ENCODE measurements at places on chromosomes 3 and 15.

- DNase-seq: no peak
Observed at GRCh38 chr3:99126316-99126715, 224.8 kb upstream of the DCBLD2 start.

DNA sequence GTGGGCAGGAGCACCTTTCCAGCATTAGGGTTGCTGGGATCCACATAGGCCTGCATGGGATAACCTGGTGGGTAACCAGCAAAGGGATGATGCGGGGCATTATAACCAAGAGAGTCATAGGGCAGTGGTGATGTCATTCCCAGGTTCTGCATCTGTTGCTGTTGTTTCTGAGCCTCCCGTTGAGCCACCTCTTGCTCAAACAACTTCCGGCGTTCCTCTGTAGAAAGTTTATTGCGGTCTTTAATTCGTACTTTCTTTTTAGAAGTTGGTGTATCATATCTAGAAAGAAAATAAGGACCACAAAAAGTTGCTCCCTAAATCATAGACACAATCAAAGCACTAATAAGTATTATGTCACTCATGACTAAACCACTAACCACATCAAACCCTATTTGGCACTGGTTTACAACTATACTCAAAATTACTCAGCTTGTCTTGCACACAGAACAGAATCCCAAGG lies 77.8 kb downstream of the NBEAL2 start:
- peak; percentile 19 for DNase-seq

DNA sequence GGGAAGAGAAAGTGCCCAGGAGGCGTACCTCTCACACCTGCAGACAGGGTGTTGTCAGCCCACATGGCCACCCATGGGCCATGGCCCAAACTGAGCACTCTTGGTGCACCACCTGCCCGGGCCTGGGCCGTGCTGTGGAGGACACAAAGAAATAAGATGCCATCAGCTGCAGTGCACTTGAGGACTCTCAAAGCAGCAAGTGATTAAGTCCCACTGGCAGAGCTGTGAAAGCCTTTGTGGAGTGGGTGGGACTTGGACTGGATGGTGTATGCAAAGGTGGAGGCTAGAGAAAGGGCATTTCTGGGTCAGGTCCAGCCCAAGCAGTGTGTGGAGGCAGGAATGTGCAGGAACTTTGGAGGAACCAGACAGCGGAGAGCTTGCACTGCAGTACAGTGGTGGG lies 122.3 kb downstream of the MEGF11 start:
- no peak for DNase-seq

- DNase-seq: no peak
Observed at GRCh38 chr15:29712149-29712885, 110.0 kb downstream of the TJP1 start.

- DNase-seq: no peak
Observed at GRCh38 chr3:129602309-129602708, 4.2 kb downstream of the PLXND1 start.

GRCh38 chr3:134877788-134878187 lies 82.7 kb downstream of the EPHB1 start:
- DNase-seq: no peak

GRCh38 chr3:64578062-64578770 lies 109.6 kb downstream of the ADAMTS9 start:
- DNase-seq: no peak

DNA sequence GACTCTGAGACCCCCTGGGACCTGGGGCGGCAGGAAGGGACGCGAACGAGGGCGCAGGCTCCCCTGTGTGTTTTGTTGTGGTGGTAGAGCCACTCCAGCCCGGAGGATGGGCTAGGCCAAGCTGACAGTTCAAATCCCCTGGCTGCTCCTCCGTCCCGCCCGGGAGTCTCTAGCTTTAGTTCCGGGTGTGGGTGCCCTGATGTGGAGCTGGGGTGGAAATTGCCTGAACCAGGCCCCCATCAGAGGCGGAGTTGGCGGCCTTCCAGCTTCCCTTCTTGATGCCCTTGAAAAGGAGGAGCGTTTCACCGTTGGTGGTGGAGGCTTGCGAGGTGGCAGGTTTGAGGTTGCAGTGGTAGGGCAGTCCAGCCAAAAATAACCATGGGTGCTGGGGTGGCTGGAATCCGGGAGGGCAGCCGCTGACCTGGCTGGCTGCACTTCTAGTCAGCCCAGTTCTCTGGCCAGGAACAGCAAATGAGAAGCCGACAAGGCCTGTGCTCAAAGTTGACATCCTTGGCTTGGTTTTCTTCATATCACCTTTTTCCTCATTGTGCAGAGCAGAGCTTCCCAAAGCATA lies 817 bp downstream of the CLK3 start:
- DNase-seq: peak; percentile 47

DNA sequence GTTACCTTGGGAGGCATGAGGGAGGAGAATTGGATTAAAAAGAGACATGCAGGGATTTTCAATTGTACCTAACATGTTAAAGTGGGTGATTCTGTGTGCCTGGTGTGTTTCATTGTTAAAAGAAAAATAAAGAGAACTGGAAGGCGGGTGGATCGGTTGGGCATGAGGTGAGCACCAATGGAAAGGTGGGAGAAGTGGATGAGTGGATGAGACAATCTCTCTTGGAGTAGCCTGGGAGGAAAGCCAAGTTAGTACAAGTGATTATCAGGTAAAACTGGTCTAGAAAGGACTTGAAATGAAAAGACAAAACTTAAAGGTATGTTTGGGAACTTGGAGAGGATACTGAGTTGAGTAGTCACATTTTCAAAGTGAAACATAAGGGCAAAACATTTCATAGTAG lies 12.1 kb downstream of the VEPH1 start:
- no peak for DNase-seq

- DNase-seq: no peak
Observed at GRCh38 chr15:27563765-27564370, 535.2 kb downstream of the OCA2 start.

DNA sequence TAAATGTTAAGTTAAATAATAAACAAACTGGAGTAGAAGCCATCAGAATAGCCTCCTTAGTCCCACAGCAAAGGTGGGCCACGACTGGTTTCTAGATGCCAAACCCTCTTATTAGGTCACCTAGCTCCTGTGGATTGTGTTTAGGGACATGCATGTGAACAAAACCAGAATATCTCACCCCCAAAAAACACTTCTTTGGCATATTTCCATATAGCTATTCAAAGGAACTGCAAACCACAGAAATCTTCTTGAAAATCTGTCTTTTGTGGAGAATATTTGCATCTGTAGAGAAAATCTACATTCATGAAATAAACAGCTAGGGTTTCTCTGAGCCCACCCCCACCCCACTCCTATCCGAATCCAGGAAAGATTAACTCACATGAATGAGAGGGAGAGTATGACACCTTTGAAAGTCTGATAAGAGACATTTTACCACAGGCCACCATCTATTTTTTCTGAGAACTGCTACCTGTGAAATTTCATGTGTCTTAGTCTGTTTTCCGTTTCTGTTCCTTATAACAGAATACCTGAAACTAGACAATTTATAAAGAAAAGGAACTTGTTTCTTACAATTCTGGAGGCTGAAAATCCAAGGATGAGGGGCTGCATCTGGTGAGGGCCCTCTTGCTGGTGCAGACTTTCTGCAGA lies 159.4 kb downstream of the NEK10 start:
- no peak for DNase-seq

- DNase-seq: no peak
Observed at GRCh38 chr3:140165781-140166180, 230.8 kb downstream of the CLSTN2 start.
